ENCODE measurements at places on chromosomes 1 and 21.

DNA sequence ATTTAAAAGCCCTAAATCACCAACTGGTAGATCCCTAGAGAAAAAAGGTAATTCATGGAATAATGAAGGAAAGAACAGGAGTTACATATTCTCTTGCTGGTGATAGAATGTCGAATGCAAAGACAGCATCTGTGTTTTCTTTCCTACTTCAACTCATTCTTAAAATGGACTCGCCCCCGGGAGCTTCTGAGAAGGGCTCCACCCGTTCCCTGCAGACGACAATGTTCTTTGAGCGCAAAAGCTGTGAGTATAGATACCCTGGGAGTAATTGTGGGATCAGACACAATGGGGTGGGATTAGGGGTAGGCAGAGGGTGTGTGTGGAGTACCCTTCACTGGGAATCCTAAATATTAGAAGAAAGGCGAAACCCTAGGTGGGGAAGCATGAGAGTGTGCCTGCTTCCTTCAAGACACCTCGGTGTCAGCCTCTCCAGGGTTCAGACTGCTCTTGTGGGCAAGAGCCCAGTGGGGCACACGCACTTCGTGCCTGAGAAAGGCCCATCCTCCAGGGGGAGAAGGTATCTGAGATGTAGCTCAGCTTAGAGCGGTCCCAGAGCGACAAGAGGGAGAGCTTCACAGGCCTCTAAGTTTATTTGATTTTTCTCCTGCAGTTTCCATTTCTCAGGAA, 123.3 kb upstream of the DPYD start:
- peak; percentile 9 for DNase-seq

GRCh38 chr21:44800971-44801467, 601 bp downstream of the UBE2G2 start:
- no peak for DNase-seq

GRCh38 chr1:198528364-198528763, 12.1 kb downstream of the ATP6V1G3 start:
- no peak for DNase-seq

GRCh38 chr1:180927348-180927747, 14.7 kb downstream of the KIAA1614 start:
- DNase-seq = peak; percentile 44

DNA sequence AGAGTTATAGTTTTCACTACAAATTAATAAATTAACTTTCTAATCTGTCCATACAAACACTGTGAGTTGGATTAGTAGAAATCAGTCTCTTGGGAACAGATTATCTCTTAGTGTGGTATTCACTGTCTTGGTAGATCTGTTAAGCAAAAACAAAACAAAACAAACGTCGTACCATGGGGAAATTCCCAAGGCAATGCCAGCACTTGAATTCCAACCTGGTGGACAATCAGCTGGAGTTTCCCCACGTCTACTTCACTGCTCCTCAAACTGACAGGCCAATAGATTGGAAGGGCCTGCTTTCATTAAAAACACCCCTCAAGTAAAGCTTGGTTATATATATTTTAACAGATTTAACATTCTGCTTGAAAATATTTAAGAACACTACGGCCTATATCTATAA, 31.9 kb downstream of the GDAP2 start:
- no peak for DNase-seq

DNA sequence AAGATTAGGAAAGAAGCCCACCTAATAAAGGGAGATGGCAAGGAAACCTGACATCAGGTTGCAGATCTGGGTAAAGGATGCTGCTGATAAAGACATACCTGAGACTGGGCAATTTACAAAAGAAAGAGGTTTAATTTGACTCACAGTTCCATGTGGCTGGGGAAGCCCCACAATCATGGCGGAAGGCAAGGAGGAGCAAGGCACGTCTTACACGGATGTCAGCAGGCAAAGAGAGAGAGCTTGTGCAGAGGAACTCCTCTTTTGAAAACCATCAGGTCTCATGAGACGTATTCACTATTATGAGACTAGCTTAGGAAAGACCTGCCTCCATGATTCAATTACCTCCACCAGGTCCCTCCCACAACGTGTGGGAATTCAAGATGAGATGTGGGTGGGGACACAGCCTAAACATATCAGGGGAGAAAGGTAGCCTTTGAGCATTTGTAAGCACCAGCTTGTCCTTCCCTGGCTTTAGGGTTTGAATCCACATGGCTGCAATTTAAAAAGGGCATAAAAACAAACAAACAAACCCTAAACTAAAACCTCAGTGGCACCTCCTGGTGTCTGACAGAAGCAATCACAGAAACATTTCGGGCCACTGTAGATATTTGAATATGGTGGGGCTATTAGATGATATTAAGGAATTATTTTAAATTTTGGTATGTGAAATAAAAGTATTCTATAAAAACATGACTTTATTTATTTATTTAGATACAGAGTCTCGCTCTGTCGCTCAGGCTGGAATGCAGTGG, 33.1 kb downstream of the SLC2A7 start:
- DNase-seq = no peak

DNA sequence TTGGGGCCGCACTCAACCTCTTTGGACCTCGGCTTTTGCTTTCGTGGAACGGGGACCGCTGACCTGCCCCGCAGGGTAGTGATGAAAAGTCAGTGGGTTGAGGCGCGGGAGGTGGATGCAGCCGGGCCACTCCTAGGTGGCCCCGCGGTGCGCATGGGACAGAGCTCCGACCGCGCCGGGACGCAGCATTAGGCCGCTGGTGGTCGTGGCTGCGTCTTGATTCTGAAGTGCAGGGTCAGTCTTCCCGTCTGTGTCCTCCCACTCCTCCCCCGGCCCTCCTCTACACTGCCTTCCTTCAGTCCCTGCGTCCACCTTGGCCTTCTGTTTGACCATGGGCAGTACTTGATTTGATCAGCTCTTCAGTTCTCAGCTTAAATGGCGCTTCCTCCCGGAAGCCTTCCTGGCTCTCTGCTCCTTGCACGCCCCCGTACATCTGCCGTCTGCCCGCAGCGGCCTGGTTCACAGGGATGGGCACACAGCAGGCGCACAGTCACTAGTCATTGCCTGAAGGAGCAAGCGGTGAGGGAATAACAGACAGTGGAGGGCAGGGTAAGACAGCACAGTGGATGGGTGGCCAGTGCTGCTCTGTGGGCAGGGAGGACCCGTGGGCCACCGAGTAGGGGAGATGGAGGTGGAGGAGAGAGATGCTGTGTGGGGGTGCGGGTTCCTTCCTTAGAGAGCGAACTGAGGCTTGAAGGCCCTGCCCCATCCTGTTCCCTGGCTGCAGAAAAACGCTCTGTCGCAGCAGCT, 633 bp downstream of the THEMIS2 start:
- DNase-seq = peak; percentile 91

DNA sequence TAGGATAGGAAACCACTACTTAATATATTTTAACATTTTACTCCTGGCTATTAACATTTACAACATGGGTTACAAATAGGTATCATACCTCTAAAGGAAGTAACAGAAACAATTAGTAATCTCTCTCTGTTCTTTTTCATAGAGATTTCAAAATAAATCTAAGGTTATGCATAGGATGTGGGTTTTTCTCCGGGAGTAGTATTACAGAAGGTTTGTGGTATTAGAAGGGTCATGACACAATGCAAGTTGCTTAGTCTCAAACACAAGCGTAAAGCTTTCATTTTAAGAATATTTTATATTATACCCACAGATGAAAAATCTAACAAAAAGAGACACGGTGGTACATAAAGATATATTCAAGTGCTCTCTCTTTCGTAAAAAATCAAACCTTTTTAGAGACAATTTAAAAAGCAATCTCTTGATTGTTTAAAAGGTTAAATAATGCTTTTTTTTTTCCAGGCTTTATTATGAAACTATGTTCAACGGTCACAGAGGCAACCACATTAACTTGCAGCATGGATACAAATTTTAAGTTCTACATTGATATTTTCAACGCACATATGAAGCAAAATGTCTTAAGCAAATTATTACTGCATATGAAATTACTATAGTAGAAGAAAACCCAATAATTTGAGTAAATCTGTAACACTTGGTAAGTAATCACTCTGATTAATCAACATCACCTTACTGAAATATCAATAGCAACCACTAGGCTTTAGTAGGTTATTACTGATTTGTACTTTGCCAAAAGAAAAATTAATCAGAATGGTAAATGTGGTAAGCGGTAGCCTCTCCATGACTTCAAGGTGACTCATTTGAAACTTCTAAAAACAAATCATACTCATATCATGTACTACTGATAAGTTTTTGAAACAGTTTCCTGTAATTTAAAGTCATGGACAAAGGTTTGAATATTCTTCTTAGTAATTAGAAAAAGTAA, 97.4 kb upstream of the GFI1 start:
- no peak for DNase-seq

- DNase-seq = no peak
Measured at GRCh38 chr1:218686761-218687160, 341.6 kb downstream of the TGFB2 start.

GRCh38 chr1:1075148-1075935, 1.2 kb upstream of the RNF223 start:
- peak; percentile 86 for DNase-seq

DNA sequence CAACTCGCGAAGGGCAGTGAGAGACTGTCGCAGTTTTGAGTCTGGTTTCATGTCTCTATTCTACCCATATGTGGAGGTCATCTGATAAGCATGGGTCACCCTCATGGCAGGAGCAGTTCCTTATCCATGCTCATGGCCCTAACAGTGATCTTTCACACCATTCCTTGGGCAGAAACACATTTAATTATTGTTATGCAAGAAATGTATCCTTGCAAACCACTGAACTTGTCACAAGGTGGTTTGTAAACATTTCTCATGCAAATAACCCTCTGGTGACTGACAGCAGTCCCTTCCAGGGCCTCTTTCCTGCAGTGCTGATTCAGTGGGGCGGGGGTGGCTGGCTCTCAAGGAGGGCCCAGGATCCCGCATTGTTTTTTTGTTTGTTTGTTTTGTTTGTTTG, 421.4 kb upstream of the RUNX1 start:
- DNase-seq = no peak

DNA sequence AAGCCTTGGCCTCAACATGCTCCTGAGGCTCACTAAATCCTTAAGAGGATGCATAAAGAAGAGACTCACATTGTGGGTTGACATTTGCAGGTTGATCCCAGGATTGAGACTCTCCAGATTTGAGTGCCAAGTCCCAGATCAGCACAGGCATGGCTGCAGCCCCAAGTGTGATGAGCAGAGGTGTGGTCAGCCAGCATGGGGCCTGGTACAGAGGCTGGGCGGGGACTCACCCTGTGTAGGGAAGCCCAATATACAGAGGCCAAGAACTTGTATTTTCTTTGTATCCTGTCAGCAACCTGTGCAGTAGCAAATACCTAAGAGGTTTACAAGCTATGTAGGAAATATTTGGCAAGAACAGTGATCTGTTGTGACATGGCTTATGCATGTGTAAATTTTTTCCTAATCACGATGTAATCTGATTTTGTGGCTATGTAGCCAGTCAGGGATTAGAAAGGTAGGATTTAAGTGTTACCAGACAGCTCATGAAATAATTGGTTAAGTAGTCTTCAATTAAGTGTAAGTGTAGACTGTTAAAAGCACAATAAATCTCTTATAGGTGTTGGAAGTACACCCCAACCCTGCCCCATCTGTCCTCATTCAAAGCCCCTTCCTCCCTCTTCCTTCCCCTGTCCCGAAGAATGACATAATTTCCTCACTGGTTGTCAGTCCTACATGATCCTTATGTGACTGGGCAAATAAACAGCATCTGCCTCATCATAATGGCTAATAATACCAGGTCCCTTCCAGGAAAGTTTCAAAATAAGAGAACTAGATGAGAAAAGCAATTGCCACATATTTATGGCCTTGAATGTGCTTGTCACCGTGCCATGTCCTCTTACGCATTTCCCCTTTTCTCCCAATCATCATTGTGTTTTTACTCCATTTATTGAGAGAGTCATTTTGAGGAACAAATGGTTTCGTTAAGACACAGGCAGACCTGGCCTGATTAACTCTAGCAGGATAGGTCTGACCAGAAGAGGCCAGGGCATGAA, 120.9 kb downstream of the HLX start:
- no peak for DNase-seq

GRCh38 chr1:72896256-72896655, 613.9 kb upstream of the NEGR1 start:
- DNase-seq = no peak

- DNase-seq = no peak
Measured at GRCh38 chr1:44338136-44338535, 16.9 kb downstream of the ERI3 start.

GRCh38 chr1:90709535-90709934, 7.6 kb downstream of the BARHL2 start:
- DNase-seq = no peak

DNA sequence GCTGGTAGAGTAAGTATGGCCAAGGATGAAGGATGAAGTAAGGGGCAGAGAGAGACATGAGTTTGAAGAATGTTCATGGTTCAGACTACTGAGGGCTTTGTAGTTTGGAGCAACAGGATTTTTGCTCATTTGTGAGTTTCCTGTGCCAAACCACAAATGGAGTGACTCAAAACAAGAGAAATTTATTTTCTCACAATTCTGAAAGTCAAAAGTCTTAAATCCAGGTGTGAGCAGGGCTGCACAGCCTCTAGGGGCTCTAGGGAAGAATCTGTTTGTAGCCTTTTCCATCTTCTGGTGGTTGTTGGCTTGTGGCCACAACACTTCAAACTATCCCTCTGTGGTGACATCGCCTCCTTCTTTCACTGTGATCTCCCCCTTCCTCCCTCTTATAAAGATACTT, 58.9 kb downstream of the RHOU start:
- no peak for DNase-seq

GRCh38 chr1:216175714-216176113, 247.5 kb downstream of the USH2A start:
- no peak for DNase-seq

- peak; percentile 28 for DNase-seq
Measured at GRCh38 chr1:247332623-247333361, 1.1 kb upstream of the ZNF496 start.

DNA sequence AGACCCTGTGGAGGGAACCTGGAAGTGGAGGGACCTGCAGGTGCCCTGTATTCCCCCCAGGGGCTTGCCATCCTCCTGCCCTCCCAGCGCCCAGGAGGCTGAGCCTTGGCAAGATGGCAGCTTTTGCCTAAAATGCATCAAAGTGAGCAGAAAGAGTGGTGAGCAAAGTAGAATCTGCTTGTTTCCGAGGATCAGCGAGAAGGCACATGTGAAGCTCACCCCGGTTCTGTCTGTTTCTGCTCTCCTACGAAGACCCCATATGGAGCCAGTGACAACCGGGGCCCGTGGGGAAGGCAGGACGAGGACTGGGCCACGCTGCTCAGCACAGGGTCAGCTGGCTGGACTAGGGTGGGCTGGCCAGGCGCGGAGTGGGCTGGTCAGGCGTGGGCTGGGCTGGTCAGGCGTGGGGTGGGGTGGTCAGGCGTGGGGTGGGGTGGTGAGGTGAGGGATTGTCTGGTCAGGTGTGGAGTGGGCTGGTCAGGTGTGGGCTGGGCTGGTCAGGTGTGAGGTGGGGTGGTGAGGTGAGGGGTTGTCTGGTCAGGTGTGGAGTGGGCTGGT, 5.2 kb upstream of the FNDC10 start:
- no peak for DNase-seq

- DNase-seq = no peak
Measured at GRCh38 chr1:77465139-77465538, 183.3 kb downstream of the AK5 start.

- DNase-seq = no peak
Measured at GRCh38 chr1:20483098-20483832, 2.7 kb downstream of the CAMK2N1 start.

GRCh38 chr1:97759078-97759477, 161.8 kb downstream of the DPYD start:
- no peak for DNase-seq

GRCh38 chr1:187588917-187589316, 760.2 kb downstream of the PLA2G4A start:
- no peak for DNase-seq

- no peak for DNase-seq
Measured at GRCh38 chr1:21280482-21280881, 9.8 kb downstream of the ECE1 start.

GRCh38 chr1:3510136-3510955, 55.9 kb downstream of the ARHGEF16 start:
- no peak for DNase-seq

Measured in posterior cingulate gyrus (tissue), 11 donors.